ENCODE measurements at places on chromosomes 6 and 20. TPM values are rescaled to one million over a fixed set of nuclear protein-coding genes. Genes with fewer than 3 reads are reported as not detected.

Gene STK4
- total RNA-seq: 26.0 TPM

Gene MEP1A
- total RNA-seq: not detected

Gene BPIFA1
- total RNA-seq: not detected

Gene TGM3
- 0.46 TPM for total RNA-seq

Gene THBS2
- 53.9 TPM for total RNA-seq

- no peaks in the 10 kb centered on the region for H3K27me3 ChIP-seq
- no peaks in the 10 kb centered on the region for H3K4me1 ChIP-seq
- no peak overlapping the region for H3K27ac ChIP-seq
These were observed 222.0 kb downstream of the ATXN1 start for GRCh38 chr6:16539086-16539931.

GRCh38 chr6:56953597-56954402 lies 1.1 kb upstream of the BEND6 start:
- H3K27me3 ChIP-seq: no peaks in the 10 kb centered on the region
- DNase-seq: no peak
- H3K4me1 ChIP-seq: peaks cover 1% of the 10 kb centered on the region
- H3K4me3 ChIP-seq: peak overlapping the region; percentile 58

DNA sequence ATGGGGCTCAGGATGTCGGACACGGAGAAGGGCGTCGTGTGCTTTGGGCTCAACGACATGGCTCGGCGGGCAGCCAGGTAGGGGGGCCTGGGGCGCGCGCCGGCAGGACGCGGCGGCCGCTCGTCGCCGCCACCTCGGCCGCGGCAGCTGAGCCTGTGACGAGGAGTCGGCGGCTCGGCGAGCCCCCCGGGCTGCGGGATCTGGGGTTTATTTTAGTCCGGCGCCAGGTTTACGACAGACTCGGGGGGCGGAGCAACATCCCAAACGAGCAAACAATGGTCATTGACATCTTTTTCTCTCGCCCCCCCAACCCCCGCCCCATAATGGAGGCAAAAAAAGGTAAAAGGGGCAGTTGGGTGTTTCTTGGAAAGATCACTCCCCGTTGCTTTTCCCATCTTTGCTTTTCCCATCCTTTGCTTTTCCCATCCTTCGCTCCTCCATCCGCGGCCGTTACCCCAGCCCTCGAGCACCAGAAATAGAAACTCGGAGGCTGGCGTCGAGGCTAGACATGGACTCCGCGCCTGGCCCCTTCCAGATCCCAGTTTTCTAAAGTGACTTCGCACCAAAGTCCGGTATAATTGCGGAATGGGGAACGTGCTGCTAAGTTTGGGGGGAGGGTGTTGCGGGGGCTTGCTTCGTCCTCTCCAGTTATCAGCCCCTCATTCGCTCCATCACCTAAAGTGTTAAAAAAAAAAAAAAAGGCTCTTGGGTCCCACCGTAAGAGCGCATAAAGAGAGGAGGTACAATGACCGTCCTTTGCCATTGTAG lies at the start of gene NKX2-4:
Gene NKX2-4, minus strand, starts transcription at position 186 of the 768 bp plus-strand sequence. Its CDS starts 127 bp downstream, at position 59.
- no peak within 1 kb of the TSS for H3K4me3 ChIP-seq
- peaks cover 18% of the 10 kb centered on the region for H3K27me3 ChIP-seq
- H3K36me3 ChIP-seq: no peaks in the 10 kb centered on the region
- no peak within 1 kb of the TSS for H3K27ac ChIP-seq

- H3K4me1 ChIP-seq: no peaks in the 10 kb centered on the region
- H3K36me3 ChIP-seq: no peaks in the 10 kb centered on the region
- no peak overlapping the region for H3K4me3 ChIP-seq
- no peak for DNase-seq
These were observed 10.5 kb downstream of the RAE1 start for GRCh38 chr20:57361517-57361916.

GRCh38 chr20:16647875-16648597 lies 74.8 kb upstream of the KIF16B start:
- no peaks in the 10 kb centered on the region for H3K4me1 ChIP-seq
- no peak for DNase-seq
- H3K36me3 ChIP-seq: no peaks in the 10 kb centered on the region

GRCh38 chr6:31470801-31471200 lies 27.1 kb upstream of the MICB start:
- DNase-seq: no peak
- H3K4me3 ChIP-seq: no peak overlapping the region
- H3K27ac ChIP-seq: no peak overlapping the region

DNA sequence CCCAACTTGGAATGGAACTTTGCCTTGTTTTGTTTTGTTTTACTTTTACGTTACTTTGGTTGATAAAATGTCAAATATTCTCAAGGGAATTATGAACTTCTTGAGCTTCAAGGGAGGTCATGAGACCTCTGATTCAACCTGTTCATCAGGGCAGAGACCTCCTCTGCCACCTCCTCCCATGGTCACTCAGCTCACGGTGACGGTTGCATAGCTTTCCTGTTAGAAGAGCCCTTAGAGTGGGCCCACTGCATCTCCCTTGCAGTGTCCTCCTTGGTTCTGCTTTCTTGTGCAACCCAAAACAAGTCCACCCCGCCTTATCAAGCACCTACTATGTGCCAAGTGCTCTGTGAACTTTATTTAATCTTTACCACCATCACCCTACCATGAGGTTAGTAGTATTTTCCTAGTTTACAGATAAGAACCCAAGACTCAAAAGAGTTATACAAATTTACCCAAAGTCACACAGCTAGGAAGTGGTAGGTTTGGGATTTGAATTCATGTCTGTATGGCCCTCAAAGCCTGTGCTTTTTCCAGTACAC lies 15.5 kb downstream of the TM9SF4 start:
- no peaks in the 10 kb centered on the region for H3K36me3 ChIP-seq
- no peaks in the 10 kb centered on the region for H3K4me1 ChIP-seq
- no peak overlapping the region for H3K27ac ChIP-seq
- H3K4me3 ChIP-seq: no peak overlapping the region
- H3K27me3 ChIP-seq: no peaks in the 10 kb centered on the region
- no peak for DNase-seq

DNA sequence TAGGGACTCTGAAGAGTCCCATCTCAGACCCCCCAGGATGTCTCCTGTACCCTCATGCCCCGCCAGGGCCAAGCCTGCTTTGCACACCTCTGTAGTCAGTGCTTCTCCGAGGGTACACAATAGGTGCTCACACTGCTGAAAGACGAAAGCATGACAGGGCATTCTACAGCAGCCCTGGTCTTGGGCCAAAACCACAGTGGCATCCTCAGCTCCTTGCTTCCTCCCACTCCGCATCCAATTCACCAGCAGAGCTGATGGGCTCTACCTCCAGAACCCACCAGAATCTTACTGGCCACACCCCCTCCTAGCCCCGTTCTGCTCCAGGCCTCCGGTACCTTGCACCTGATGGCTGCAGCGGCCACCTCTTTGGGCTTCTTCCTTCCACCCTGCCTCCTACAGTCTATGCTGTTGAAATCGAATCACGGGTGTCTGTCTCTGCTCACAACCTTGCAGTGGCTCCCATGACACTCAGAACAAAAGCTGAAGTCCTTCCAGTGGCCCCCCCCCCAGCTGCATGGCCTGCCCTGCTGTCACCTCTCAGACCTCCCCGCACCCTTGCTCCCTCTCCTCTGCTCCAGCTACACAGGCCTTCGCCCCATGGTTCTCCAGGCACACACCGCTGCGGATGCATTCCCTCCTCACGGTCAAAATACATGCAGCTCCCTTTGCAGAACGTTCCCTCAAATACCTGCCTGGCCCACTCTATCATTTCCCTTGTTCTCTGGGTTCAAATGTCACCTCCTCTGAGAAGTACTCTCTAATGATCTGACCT lies 1.2 kb downstream of the ANGPT4 start:
- DNase-seq: no peak
- no peak overlapping the region for H3K27ac ChIP-seq
- H3K4me1 ChIP-seq: peaks cover 36% of the 10 kb centered on the region
- no peak overlapping the region for H3K4me3 ChIP-seq

DNA sequence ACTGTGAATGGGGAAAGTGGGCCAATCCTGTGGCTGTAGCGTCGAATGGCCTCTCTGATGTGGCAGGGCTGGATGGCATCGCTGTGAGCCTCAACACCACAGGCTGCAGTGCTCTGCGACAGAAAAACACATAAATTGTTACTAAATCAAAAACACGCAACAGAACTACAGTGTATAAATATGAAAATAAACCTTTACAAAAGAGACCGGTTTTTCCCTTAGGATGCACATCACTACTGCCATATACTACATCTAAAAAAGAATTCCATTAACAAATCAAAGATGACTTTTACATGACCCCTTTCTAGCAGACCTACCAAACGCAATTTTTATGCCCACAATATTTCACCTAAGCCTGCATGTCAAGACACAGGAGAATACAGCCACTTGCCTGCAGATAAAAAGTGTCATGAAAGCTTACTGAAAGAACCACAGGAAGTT lies 395.5 kb upstream of the RUNX2 start:
- peaks cover 3% of the 10 kb centered on the region for H3K27me3 ChIP-seq
- H3K36me3 ChIP-seq: no peaks in the 10 kb centered on the region
- H3K27ac ChIP-seq: no peak overlapping the region
- no peak overlapping the region for H3K4me3 ChIP-seq

DNA sequence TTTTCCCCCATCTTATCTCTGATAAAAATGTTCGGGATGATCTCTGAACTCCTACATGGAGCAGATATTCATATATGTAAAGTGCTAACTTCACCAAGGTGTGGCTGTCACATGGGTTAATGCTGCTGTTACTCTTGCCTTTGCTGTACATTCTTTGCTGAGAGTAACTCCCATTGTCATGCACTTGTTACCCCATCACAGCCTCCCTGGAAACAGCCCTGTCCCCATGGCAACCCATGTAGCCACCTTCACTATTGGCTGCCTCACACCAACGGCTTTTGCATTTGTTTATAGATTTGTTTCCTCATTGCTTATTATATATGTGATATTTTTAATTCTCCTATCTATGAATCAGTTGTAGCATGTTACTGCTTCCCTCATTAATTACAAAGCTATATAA lies 17.3 kb upstream of the IBTK start:
- H3K27me3 ChIP-seq: no peaks in the 10 kb centered on the region
- H3K4me3 ChIP-seq: no peak overlapping the region
- H3K4me1 ChIP-seq: no peaks in the 10 kb centered on the region
- no peak overlapping the region for H3K27ac ChIP-seq
- H3K36me3 ChIP-seq: no peaks in the 10 kb centered on the region

- H3K4me3 ChIP-seq: no peak overlapping the region
- no peaks in the 10 kb centered on the region for H3K36me3 ChIP-seq
- no peak overlapping the region for H3K27ac ChIP-seq
- H3K4me1 ChIP-seq: no peaks in the 10 kb centered on the region
- no peaks in the 10 kb centered on the region for H3K27me3 ChIP-seq
- no peak for DNase-seq
These were observed 32.9 kb downstream of the PTCHD4 start for GRCh38 chr6:48078120-48078519.

GRCh38 chr6:6505111-6505510 lies 83.4 kb upstream of the LY86 start:
- H3K4me3 ChIP-seq: no peak overlapping the region
- H3K4me1 ChIP-seq: no peaks in the 10 kb centered on the region
- no peaks in the 10 kb centered on the region for H3K27me3 ChIP-seq
- H3K36me3 ChIP-seq: no peaks in the 10 kb centered on the region

- H3K4me3 ChIP-seq: no peak overlapping the region
- H3K4me1 ChIP-seq: no peaks in the 10 kb centered on the region
- no peaks in the 10 kb centered on the region for H3K27me3 ChIP-seq
- no peaks in the 10 kb centered on the region for H3K36me3 ChIP-seq
These were observed 404.7 kb downstream of the TAF4 start for GRCh38 chr20:61661025-61661424.

GRCh38 chr20:6381887-6382286 lies 259.1 kb upstream of the FERMT1 start:
- no peaks in the 10 kb centered on the region for H3K36me3 ChIP-seq
- no peaks in the 10 kb centered on the region for H3K27me3 ChIP-seq
- H3K4me1 ChIP-seq: no peaks in the 10 kb centered on the region
- no peak overlapping the region for H3K4me3 ChIP-seq

- H3K4me1 ChIP-seq: no peaks in the 10 kb centered on the region
- H3K4me3 ChIP-seq: no peak overlapping the region
- no peak for DNase-seq
- H3K27me3 ChIP-seq: no peaks in the 10 kb centered on the region
- no peak overlapping the region for H3K27ac ChIP-seq
These were observed 116.3 kb downstream of the ERMARD start for GRCh38 chr6:169867751-169868191.

DNA sequence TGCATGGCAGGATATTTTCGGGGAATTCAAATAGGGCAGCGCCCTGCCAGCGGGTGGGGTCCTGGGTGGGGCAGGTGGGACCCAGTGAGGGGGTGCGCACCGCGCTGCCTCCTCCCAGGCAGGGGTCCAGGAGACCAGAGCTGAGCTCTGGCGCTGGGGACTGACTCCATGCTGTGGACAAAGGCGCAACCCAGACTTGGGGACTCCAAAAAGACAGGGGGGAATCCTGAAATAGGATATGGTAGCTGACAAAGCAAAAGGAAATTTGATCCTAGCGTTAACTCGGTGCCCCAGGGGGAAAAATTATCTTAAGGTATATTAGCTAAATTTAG lies 23.6 kb downstream of the TFAP2A start:
- DNase-seq: no peak
- H3K4me1 ChIP-seq: no peaks in the 10 kb centered on the region
- no peak overlapping the region for H3K27ac ChIP-seq
- no peak overlapping the region for H3K4me3 ChIP-seq
- H3K27me3 ChIP-seq: peaks cover 2% of the 10 kb centered on the region

DNA sequence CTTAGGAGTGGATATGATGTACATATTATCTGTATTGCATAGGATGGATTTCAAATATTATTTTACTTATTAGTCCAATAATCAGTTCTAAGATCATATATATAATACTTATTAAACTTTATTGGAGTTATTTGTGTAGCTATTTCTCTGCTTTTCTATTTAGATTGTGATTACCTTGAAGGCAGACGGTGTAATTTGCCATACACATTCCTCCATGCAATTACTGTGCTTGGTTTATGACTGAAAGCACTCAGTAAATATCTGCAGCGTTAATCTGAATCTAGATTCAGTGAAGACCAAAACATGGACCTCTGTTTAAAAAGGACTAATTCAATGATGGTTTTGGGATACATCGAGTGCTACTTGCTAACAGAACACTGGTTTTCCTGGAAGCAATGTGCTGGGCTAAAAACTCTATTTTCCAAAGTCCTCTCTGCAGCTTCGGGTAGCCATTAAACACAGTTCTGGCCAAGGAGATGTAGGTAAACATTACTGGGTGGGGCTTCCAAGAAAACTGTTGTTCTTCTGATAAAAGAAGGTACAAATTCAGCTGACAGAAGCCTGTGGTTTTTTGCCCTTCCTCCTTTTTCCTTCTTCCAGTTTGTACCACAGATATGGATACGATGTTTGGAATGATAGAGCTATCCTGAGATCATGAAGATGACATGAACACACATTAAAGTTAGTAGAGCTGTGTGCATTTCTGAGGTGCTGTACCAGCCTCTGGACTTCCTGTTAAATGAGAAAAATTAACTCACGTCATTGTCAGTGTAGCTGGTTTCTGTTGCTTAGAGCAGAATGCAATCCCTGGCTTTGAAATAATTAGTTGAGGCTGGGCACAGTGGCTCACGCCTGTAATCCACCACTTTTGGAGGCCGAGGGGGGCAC lies 136.5 kb upstream of the NUP153 start:
- no peak for DNase-seq
- H3K27me3 ChIP-seq: no peaks in the 10 kb centered on the region
- no peak overlapping the region for H3K4me3 ChIP-seq
- no peak overlapping the region for H3K27ac ChIP-seq
- H3K36me3 ChIP-seq: no peaks in the 10 kb centered on the region

- peaks cover 5% of the 10 kb centered on the region for H3K4me1 ChIP-seq
- DNase-seq: peak; percentile 66
- peak overlapping the region; percentile 79 for H3K4me3 ChIP-seq
- H3K27me3 ChIP-seq: no peaks in the 10 kb centered on the region
- H3K27ac ChIP-seq: no peak overlapping the region
These were observed 747 bp upstream of the PTPRA start for GRCh38 chr20:2872459-2873009.

GRCh38 chr6:113680301-113680700 lies 176.8 kb upstream of the MARCKS start:
- H3K4me3 ChIP-seq: no peak overlapping the region
- no peak overlapping the region for H3K27ac ChIP-seq
- no peaks in the 10 kb centered on the region for H3K27me3 ChIP-seq
- H3K36me3 ChIP-seq: no peaks in the 10 kb centered on the region
- DNase-seq: no peak
- no peaks in the 10 kb centered on the region for H3K4me1 ChIP-seq

All from ovary (tissue), 10 donors.